NCI-H226 (cell line): ENCODE measurements at places on chromosomes 5 and 9.

DNA sequence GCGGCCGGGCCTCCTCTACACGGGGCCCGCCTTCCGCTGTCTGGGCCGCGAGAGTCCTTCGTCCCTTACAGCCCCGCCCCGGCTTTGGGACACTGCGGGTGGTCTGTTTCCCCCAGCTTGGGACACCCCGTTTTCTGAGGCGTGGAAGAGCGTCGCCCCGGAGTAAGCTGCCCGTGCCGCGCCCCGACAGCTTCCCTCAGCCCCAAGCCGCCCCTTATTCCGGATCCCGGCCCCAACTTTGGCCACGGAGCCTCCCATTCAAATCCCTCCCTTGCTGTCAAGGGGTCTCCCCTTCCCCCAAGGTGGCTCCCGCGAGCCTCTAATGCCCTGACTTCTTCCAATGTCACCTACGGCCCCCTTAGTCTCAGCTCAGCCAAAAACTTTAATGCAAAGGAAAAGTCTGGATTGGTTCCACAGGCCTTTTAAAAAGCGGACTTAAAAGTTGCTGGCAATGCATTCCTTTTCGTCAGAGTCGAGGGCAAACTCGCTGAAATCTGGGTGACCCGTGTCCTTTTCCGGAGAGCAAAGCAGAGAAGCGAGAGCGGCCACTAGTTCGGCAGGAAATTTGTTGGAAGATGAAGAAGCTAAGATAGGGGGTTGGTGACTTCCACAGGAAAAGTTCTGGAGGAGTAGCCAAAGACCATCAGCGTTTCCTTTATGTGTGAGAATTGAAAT is 19.8 kb downstream of the EXOSC2 start:
- no peak for DNase-seq

DNA sequence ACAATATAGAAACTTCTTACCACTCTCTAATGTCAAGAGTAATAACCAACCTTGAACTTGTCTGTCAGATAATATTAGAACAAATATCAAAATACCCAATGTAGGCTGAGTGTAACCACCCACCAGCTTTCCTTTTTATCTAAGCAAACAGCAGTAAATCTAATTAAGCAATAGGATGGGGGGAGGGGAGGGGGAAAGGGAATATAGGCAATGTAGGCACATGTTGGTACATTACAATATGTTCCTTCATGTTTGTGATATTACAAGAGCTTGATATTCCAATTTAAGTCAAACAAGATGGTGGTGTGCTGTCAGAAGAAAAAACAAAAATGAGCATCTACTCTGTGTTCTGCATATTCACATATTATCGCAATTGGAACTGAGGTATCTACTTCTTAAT is 158.2 kb downstream of the DENND1A start:
- DNase-seq, result no peak

GRCh38 chr5:176608142-176608705 is 1.7 kb downstream of the GPRIN1 start:
- no peak for DNase-seq

DNA sequence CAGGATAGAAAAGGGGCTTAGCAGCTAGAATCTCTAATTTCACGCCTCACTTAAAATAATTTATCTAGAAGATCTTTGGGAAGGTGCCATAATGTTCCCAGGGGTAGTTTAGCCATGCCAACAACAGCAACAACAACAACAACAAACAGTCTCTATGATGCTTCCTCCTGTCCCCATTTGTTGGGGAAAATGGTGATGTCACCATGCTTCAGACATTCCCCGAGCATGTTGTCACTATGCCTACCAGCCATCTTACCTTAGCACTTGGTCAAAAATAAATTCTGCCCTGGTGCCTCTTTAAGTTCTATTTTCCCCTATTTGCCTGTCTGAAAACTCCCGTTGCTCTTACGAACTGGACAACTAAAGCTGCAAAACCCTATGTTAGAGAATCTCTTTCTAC is 76.6 kb downstream of the KCNN2 start:
- DNase-seq, result no peak

GRCh38 chr9:115810166-115810565 is 343.4 kb upstream of the PAPPA start:
- no peak for DNase-seq

DNA sequence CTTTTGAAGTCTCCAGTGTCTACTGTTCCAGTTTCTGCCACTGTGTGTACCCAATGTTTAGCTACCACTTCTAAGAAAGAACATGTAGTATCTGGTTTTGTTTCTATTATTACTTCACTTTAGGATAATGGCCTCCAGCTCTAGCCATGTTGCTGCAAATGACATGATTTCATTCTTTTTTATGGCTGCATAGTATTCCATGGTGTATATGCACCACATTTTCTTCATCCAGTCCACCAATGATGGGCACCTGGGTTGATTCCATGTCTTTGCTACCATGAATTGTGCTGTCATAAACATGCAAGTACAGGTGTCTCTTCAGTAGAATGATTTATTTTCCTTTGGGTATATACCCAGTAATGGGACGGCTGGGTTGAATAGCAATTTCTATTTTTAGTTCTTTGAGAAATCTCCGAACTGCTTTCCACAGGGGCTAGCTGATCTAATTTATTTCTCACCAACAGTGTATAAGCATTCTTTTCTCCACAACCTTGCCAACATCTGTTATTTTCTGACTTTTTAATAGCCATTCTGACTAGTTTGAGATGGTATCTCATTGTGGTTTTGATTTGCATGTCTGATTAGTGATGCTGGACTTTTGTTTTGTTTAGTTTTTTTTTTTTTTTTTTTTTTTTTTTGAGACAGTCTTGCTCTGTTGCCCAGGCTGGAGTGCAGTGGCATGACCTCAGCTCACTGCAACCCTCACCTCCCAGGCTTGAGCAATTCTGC is 68.9 kb downstream of the WDR41 start:
- no peak for DNase-seq

GRCh38 chr5:170917113-170917512 is 55.3 kb downstream of the RANBP17 start:
- no peak for DNase-seq

- no peak for DNase-seq
Observed at GRCh38 chr9:8136477-8136876, 336.9 kb upstream of the DMAC1 start.

DNA sequence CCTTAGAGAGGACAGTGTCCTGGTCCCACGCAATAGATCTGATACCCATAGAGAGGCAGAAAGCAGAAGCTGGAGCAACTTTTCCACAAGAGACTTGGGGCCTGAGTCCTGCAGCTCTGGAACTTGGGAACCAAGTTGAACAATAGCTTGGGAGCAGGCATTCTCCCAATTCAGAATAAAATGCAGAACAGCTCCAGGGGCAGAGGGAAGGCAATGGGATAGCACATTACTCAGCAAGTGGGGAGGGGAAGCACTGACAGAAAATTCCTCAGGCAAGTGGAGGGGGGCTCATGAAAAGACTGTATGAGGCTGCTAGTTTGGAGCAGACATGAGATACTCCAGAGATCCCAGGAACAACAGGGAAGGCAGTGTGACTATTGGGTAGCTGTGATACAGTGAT is 513.6 kb downstream of the HINT1 start:
- no peak for DNase-seq
